ENCODE measurements at places on chromosomes 2 and 18.

DNA sequence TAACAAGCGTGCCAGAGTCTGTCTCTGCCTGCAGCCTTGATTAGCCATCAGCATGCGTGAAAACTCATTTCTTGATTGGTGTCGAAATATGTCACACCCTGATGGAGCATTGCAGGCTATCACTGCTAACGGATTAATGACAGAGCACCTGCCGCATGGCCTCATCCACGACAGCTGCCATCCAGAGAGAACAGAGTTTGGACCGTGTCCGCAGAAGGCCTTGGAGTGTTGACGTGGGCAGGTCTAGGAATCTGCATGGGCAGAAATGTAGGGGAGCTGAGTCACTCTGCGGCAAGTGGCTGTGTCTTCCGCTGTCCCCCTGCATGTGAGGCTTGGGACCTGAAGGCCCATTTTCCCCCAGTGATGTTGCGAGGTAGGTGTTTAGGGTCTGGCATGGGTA is 43.0 kb downstream of the KLHL29 start:
- DNase-seq: no peak

- no peak for DNase-seq
These were observed 6.8 kb downstream of the TFPI start for GRCh38 chr2:187547353-187547979.

- peak; percentile 76 for DNase-seq
These were observed 648 bp downstream of the ARID5A start for GRCh38 chr2:96537066-96537733.

DNA sequence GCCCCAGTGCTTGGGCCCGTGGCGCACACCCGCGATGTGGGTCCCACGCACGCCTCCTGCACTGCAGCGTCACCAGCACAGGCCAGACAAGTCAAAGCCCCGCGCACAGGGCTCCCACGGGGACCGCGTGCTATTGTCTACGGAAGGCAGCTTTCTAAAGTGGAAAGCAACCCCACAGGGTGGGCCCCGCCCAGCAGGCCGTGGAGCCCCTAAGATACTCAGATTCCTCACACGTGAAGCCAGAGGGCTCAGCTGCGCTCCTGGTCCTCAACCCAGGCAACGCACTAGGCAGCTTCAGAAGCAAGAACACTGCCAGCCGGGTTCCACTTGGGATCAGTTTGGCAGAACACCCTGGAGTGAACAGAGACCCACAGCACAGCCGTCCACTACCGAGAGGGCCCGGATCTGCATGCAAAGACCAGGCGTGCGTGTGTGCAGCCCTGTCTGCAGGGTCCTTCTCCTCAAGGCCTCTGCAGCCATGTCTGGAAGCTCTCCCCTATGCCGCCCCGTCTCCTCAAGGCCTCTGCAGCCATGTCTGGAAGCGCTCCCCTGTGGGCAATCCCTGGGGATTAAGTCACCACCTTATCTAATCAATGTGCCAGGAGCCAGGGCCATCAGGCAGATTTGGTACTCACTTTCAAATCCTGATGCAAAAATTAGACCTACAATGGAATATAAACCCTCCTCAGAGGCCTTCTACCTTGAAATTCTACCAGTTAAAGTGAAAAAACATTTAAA is 231.3 kb downstream of the HDAC4 start:
- no peak for DNase-seq

GRCh38 chr2:191885098-191885497 is 38.2 kb upstream of the CAVIN2 start:
- no peak for DNase-seq

DNA sequence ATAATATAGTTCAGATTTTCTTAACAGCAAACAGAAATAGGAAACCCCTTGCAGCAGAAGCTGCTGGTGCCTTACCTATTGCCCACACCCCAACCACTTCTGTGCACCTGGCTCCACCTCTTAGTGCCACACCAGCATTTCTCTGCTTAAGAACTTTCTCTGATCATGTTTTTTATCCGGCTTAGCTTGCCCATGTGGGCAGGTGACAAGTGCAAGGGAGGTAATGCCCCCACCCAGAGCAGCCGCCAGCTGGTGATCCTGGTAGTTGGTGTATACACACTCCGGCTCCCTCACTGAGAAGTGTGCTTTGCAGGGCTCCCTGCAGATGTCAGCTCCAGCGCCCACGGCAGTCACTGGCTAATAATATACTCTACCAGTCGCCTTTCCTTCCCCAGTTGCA is 126.3 kb downstream of the ALPK2 start:
- no peak for DNase-seq
